ENCODE measurements at places on chromosomes 11 and 22. TPM values are rescaled to one million over a fixed set of nuclear protein-coding genes. Genes with fewer than 3 reads are reported as not detected.
A peak's percentile ranks its signal among the peaks of the same experiment; 100 is the strongest.

DNA sequence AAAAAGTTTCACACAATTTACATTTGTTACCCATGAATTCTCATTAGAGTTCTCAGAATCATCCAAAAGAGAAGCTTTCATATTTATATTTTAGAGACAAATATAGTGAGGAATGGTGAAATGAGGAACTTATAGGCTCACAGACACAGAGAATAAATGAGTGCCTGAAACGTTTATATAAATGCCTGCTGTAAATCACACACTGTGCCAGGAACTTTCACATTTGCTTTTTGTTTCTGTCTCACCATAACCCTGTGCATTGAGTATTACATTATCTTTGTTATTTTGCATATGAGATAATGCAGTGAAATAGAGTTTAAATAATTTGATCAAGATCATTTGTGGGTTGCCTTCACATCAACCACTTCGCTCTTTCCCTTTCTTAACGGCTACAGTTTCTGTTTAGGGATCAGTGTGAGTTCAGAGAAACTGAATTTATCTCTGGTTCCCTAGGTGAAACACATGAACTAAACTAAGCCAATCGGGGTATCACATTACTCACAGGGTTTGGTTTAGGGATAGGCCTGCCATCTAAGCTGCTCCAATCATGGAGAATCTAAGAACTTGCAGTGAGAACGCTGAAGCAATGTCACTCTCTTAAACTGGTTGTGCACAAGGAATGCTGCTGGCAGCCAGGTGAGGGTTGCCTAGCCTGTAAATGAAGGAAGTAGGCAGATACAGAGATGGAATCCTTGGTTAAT lies 1339.2 kb upstream of the TENM4 start:
- no peak for DNase-seq

- peak; percentile 20 for DNase-seq
Measured at GRCh38 chr11:102276783-102277182, 40.5 kb upstream of the BIRC3 start.

- no peak for DNase-seq
Measured at GRCh38 chr11:35734669-35735410, 72.3 kb downstream of the TRIM44 start.

BCO2 gene
- 1.8 TPM for total RNA-seq
